Activated CD8-positive, alpha-beta memory T cell treated with anti-CD3 and anti-CD28 coated beads for 1 hour (primary cell): ENCODE measurements at places on chromosomes 5 and 9.

DNA sequence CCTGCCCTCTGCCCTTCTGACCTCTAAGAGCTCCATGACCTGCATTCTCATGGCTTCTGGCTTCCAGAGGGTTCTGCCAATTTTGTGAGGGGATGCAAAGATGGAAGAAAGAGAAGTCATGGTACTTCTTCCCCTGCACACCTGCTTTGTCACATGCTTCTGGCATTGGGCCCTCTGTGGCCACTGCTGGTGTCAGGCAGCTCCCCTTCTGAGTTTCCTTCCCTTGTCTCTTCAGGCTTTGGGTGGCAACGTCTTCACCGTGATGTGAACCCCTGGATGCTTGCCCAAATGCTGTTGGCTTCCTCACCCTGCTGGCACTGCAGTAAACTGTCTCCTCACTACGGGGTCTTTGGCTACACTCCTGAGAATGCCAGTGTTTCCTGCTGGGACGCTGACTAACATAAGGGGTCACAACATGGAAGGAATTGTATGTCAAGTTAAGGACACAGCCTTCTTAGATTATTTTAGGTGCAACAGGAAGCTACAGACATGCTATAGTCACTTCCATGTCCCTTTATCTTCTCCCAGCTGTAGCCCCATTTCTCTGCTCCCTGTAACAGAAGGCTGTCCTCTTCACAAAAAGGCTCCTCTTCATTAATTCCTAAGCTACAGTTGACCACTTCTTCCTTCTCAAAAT is 8.9 kb upstream of the CLINT1 start:
- DNase-seq = no peak

- peak; percentile 39 for DNase-seq
Measured at GRCh38 chr9:132169672-132170392, 8.0 kb downstream of the NTNG2 start.

GRCh38 chr5:141881886-141882285 is 3.7 kb upstream of the PCDH1 start:
- DNase-seq = no peak

DNA sequence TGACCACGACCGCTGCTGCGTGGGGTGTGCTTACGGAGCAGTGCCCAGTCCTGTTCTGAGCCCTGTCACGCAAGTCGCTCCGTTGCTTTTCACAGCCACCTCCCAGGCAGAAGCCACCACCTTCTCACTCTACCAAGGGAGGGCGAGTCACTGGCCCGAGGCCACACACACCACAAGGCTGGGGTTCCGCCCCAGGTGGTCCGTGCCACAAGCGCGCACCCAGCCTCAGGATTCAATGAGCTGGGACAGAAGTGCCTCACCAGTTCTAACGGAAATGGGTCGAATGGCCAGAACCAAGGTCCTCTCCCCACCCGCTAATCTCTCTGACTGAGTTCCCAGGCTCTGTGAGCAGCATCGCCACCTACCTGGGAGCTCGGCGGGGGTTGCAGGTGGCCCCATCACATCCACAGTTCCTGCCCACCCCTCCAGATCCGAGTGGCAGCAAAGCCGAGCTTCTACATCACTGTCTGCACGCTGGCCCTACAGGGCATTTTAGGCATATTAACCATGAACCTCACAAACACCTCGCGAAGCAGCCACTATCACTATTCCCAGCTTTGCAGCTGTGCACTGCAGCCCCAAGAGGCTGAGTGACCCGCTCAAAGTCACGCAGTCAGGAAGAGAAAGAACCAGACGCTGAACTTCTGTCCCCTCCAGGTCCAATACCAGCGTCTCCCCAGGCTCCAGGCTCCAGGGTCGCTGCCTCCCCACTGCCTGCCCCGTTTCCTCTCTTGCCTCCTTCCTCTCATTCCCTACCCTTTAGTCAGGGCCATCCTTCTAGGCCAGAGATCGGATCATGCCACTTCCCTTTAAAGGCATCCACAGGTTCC is 92.1 kb upstream of the PHYKPL start:
- no peak for DNase-seq

DNA sequence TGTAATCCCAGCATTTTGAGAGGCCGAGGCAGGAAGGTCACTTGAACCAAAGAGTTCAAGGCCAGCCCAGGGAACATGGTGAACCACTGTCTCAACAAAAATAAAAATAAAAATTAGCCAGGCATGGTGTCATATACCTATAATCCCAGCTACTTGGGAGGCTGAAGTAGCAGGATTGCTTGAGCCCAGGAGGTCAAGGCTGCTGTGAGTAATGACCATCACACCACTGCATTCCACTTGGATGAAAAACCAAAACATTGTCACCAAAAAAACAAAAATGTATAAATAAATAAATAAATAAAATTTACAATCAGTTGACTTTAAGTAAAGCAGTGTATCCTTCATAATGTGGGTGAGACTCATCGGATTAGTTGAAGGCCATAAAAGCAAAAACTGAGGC is 541.4 kb downstream of the CSNK1G3 start:
- DNase-seq = no peak

GRCh38 chr9:34271265-34272006 is 57.6 kb downstream of the KIF24 start:
- no peak for DNase-seq

DNA sequence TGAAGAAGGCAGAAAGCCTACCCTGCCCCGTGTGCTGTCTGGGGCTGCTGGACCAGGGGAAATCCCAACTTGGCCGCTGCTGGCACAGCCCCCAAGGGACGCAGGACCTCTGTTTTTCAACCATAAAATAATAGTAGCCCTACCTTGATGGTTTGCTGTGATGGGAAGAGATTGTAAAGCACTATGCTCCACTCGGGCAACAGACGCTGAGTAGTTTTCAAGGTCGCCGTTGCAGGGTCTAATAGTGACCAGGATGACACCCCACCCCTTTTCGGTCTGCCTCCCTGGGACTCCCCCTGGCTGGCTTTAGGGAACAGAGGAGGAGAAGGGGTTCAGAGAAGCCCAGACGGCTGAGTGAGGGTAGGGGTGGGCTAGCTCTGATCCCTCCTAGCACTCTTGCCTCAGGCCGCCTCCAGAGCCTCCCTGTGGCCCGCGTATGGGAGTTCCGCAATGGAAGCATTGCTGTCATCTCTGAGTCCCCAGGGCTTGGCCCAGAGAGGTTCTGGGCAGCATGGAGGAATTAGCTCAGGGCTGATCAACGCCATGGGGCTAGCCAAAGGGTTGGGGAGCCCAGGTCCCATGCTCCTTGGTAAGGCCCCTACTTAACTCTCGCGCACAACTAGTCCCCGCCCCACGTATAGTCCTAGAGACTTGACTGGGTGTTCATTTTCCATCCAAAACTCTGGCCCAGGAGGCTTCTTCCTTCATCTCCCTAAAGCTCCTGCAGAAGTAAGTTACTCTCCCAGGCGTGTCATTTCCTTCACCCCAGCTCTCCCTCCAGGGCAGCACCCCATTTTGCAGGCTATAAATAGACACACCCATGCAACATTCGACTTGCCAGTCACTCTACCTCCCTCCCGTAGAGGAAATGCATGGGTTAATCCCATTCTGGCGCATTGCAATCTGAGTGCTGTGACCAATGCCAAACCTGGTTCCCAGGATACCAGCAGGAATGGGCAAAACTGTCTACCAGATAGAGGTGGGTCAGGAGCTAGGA is 1.1 kb upstream of the IRF1 start:
- no peak for DNase-seq

DNA sequence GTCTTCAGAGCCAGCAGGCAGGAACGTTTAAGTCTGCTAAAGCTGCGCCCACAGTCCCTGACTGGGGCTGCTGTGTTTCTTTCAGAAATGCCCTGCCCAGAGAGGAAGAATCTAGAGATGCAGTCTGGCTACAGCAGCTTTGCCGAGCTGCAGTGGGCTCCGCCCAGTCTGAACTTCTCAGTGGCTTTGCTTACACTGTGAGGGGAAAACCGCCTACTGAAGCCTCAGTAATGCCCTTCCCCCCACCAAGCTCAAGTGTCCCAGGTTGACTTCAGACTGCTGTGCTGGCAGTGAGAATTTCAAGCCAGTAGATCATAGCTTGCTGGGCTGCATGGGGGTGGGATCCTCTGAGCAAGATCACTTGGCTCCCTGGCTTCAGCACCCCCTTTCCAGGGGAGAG is 78.4 kb downstream of the SREK1 start:
- DNase-seq = no peak

GRCh38 chr5:90477621-90478215 is 3.1 kb downstream of the POLR3G start:
- DNase-seq = no peak

- DNase-seq = no peak
Measured at GRCh38 chr5:176985516-176985915, 21.1 kb downstream of the UIMC1 start.

DNA sequence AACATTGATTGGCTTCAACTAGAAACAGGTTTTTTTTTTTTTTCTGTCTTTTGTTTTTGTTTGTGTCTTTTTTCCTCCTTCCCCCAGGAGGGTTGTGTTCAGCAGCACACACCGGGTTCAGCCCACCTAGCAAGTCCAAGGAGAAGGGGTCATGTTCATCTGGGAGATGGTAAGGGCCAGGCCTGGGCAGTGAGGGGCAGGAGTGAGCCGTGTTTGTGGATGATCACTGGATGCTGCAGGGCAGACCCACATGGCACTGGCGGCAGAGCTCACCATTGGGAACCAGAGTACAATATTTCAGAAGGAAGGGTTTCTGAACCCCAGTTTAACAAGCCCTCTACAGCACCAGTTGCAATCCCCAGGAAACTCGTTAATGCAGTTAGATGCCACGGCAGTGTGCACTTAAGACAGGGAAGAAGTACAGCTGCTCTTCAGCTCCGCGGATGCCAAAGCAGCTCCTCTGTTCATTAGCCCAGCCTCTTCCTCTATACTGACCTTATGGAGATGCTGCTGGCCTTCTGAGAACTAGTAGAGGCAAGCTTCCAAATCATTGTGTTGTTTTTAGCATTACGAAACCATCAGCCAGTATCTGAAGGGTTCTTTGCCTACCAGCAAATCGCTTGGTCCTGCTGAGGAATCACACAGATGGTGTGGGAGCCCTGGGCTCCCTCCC is 508.2 kb upstream of the WWC1 start:
- no peak for DNase-seq
